ENCODE measurements at places on chromosomes 13 and 19. TPM values are rescaled to one million over a fixed set of nuclear protein-coding genes. Genes with fewer than 3 reads are reported as not detected.

The MYO1F gene
- 0.37 TPM for total RNA-seq

The CSNK1A1L gene
- not detected for total RNA-seq

The PSG7 gene
- total RNA-seq, result under 0.01 TPM

The ZNF382 gene
- 6.4 TPM for total RNA-seq

The GPATCH1 gene
- 5.3 TPM for total RNA-seq

The GPR183 gene
- total RNA-seq, result not detected

The IL11 gene
- total RNA-seq, result 5.4 TPM

The PCDH17 gene
- total RNA-seq, result 0.09 TPM

The PEPD gene
- total RNA-seq, result 73.7 TPM

The PLPP2 gene
- total RNA-seq, result 14.4 TPM

The SYNGR4 gene
- total RNA-seq, result not detected

The JSRP1 gene
- total RNA-seq, result 0.37 TPM

The ZNF724 gene
- 1.6 TPM for total RNA-seq

The ZNF837 gene
- 1.4 TPM for total RNA-seq

The ARL11 gene
- total RNA-seq, result not detected

The ZNF534 gene
- total RNA-seq, result not detected

The CYP4F8 gene
- total RNA-seq, result 0.14 TPM

The HCST gene
- total RNA-seq, result 1.00 TPM

The NXNL1 gene
- total RNA-seq, result not detected

The PLIN4 gene
- total RNA-seq, result 0.14 TPM

The CABP5 gene
- total RNA-seq, result not detected

The KCTD15 gene
- 28.6 TPM for total RNA-seq

The ZNF358 gene
- 8.5 TPM for total RNA-seq

The DCT gene
- under 0.01 TPM for total RNA-seq

The CLEC11A gene
- total RNA-seq, result 33.6 TPM

The CACNA1A gene
- 4.1 TPM for total RNA-seq

The ACP7 gene
- total RNA-seq, result 0.09 TPM

The EHD2 gene
- 133 TPM for total RNA-seq

The OR10H1 gene
- total RNA-seq, result not detected

The ZNF677 gene
- total RNA-seq, result 8.8 TPM

The PLIN5 gene
- not detected for total RNA-seq

The MISP3 gene
- 0.28 TPM for total RNA-seq

The OR7A5 gene
- not detected for total RNA-seq

The CFAP97D2 gene
- total RNA-seq, result not detected

The ZNF737 gene
- 7.7 TPM for total RNA-seq

The WDR88 gene
- total RNA-seq, result not detected

The ZNF628 gene
- 1.3 TPM for total RNA-seq

The TMEM86B gene
- 1.1 TPM for total RNA-seq

The ATP4A gene
- total RNA-seq, result not detected

The LYPD5 gene
- 0.14 TPM for total RNA-seq

The ADM5 gene
- 0.28 TPM for total RNA-seq

The C3 gene
- total RNA-seq, result 8.1 TPM

The ZNF229 gene
- total RNA-seq, result 12.2 TPM

The FBL gene
- 157 TPM for total RNA-seq

The ZNF490 gene
- total RNA-seq, result 8.9 TPM

The SHISA7 gene
- not detected for total RNA-seq

The PODNL1 gene
- total RNA-seq, result 2.1 TPM

The SPRED3 gene
- total RNA-seq, result 0.71 TPM

The CBARP gene
- total RNA-seq, result 1.00 TPM

The ZNF541 gene
- total RNA-seq, result 0.28 TPM

The CPB2 gene
- total RNA-seq, result not detected

The VSTM2B gene
- total RNA-seq, result not detected

The NALCN gene
- 11.6 TPM for total RNA-seq

The NLRP5 gene
- total RNA-seq, result not detected

The PLIN3 gene
- total RNA-seq, result 246 TPM

The HCN2 gene
- total RNA-seq, result 0.71 TPM
